A673 (cell line): ENCODE measurements at places on chromosomes 12 and 14.

DNA sequence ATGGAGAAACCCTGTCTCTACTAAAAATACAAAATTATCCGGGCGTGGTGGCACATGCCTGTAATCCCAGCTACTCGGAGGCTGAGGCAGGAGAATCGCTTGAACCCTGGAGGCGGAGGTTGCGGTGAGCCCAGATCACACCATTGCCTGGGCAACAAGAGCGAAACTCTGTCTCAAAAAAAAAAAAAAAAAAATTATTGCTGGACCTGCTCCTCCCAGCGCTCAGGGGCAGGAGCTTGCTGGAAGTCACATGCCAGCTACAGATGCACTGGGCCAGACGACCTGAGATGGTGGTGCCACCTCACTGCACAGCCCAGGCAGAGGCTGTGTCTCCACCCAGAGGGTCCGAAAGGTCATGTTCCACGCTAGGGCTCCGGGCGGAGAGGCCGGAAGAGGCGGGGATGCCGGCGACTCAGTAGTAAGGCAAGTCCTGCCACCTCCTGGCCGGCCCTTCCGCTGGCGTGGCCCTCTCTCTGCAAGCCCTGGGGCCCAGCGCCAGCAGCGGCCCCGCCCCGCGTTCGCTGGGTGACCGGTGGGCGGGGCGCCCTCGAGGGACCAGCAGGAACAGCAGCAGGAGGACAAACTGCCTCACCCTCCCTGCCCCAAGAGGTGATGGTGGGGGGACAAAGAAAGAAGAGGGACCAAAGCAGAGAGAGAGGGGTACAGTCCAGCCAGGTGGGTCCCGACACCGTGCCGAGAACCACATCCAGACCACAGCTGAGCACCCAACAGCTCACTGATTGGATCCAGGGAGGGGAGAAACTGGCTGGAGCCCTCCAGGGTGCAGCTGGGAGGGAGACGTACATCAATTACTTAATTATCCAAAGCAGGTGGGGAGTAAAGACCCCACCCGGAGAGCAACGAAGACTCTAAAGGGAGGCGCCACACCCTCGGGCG is 3.6 kb upstream of the RHOF start:
- no peak for DNase-seq

DNA sequence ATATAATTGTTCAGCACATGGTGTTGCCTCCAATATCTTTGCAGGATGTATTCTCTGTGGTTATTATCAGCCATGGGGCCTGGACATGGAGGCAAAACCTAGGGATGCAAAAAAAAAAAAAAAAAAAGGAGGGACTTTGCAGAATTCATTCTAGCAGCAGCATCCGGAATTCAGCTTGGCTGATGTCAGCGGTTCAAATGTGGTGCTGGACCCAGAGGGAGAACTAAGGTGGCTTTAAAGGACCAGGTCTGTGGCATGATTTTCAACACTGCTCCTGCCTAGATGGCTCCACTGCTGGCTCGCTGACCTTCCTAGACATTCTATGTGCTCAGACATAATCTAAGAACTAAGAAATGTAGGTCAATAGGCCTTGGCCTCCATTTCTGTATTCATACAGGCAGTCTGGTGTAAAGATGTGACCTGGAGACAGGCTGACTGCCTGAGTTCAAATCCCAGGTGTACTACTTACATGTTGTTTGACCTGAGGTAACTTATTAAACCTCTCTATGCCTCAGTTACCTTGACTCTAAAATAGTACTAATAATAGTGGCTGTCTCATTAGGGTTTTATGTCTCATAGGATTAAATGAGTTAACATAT is 108.6 kb downstream of the PPM1A start:
- DNase-seq = no peak

GRCh38 chr14:100709289-100710284 is 17.1 kb upstream of the DLK1 start:
- no peak for DNase-seq

- DNase-seq = no peak
Measured at GRCh38 chr14:22174412-22175277, 414.4 kb downstream of the DAD1 start.
